ENCODE measurements at places on chromosomes 1 and 21.

- DNase-seq = no peak
Observed at GRCh38 chr1:59994302-59995198, 68.0 kb upstream of the CYP2J2 start.

GRCh38 chr1:207923561-207923960, 12.6 kb upstream of the CD34 start:
- DNase-seq = no peak

DNA sequence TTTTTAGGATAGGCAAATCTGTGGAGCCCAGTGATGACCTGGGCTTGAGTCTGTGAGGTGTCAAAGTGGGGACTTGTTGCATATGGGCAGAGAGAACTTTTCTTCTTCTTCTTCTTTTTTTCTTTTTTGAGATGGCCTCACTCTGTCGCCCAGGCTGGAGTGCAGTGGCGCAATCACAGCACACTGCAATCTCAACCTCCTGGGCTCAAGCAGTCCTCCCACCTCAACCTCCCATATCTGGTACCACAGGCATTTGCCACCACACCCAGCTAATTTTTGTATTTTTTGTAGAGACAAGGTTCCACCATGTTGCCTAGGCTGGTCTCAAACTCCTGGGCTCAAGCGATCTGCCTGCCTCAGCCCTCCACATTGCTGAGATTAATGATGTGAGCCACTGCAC, 80.3 kb downstream of the RD3 start:
- DNase-seq = no peak

DNA sequence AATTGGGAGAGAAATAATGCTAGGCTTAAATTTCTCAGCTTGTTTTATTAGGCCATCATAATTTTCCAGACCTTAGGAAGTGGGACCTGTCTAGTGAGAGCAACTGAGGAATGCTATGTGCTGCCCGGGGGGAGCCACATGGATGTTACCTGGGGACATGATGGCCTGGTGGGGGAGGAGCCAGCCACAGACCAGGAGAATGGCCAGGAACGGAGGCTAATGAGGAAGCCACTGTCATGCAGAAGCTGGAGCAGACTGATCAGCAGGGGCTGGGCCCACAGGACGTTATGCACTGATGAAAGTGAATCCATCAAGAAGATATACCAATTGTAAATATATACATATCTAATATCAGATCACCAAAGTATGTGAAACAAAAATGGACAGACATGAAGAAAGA, 4.6 kb upstream of the KRTAP10-1 start:
- DNase-seq = no peak

GRCh38 chr21:29208682-29209059, 78.2 kb downstream of the MAP3K7CL start:
- no peak for DNase-seq

- no peak for DNase-seq
Observed at GRCh38 chr1:183467687-183468086, 4.6 kb upstream of the SMG7 start.

DNA sequence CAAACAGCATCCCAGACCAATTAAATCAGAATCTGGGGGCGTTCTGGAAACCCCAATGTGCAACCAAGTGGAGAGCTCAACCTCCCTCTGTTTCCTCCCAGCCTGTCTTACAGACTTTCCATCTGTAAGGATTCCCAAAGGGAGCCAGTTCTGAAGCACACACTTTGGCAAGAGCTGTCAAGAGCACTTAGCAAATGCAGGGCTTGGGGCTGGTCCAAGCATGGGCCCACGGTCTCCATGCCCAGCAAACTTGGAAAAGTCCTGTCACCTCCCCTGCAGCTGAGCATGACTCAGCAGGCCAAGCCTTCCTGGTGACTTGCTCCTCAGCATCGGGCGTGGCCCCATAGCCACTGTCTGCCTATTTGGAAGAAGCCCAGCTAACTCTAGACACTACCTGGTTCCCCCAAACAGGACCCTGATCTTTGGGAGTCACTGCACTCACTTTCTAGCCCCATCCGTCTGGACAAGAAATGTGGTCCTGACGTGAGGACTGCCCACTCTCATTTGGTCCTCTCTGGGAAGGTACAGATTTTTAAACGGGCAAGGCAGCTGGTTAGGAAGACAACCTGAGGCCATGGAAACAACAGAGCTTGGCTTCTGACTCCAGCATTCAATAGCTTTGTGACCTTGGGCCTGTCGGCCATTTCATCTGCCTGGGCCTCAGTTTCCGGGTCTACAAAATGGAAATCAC, 16.9 kb downstream of the SLC2A1 start:
- DNase-seq = no peak

- DNase-seq = no peak
Observed at GRCh38 chr1:21314743-21315396, 24.6 kb upstream of the ECE1 start.

DNA sequence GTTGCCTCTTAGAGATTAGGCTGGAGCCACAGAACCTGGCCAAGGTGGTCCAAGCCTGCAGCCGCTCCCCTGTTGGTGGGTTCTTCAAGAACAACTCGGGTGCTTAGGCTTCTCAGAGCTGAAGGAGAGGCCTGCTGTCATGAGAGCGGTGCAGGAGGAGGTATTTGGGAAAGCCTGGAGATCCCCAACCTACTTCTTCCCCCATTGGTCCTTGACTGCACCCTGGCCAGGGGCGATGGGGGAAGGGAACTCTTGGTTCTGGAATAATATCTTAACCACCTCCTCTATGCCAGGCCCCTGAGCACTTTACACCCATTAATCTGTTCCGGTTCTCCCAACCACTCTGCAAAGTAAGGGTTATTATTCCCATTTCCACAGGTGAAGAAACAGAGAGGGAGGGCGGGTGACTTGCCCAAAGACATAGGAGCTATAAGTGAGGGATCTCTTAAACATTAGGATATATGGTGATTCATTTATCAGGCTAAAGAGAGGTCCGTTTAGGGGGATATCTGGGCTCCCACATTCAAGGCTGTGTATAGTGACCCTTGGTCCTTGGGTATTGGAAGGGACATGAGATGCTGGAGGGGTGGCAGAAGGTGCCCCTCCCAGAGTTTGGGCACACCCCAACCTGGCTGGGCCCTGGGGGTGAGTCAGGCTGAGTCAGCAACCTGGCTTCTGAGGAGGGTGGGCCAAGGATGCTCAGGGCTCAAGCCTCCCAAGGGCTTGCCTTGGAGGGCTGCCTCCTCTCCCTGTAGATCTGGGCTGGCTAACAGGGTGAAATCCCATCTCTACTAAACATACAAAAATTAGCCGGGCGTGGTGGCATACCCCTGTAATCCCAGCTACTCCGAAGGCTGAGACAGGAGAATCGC, 5.2 kb downstream of the TRNP1 start:
- DNase-seq = no peak

DNA sequence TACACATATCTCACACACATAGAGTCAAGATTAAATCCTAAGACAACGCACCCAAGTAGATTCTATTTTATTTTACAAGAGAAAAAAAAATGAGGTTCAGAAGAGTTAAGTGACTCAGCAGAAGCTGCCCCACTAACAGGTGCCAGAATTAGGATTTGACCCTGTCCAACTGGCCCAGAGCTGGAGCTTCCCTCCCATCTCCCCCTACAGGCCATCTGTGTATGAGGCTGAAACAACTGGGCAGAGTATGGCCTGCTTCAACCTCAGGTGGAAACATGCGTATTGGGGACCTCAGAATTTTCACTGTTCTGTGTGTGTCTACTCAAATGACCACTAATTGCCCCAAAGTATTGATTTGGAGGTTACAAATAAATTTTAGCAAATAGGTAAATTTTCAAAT, 29.9 kb downstream of the PSMG1 start:
- no peak for DNase-seq

Data from stimulated activated CD8-positive, alpha-beta memory T cell treated with anti-CD3 and anti-CD28 coated beads, Interleukin-15, amount 100 ng/mL, for 24 hours (primary cell).